HFFc6 (cell line): ENCODE measurements at places on chromosomes 6 and 20. TPM values are rescaled to one million over a fixed set of nuclear protein-coding genes. Genes with fewer than 3 reads are reported as not detected.

DNA sequence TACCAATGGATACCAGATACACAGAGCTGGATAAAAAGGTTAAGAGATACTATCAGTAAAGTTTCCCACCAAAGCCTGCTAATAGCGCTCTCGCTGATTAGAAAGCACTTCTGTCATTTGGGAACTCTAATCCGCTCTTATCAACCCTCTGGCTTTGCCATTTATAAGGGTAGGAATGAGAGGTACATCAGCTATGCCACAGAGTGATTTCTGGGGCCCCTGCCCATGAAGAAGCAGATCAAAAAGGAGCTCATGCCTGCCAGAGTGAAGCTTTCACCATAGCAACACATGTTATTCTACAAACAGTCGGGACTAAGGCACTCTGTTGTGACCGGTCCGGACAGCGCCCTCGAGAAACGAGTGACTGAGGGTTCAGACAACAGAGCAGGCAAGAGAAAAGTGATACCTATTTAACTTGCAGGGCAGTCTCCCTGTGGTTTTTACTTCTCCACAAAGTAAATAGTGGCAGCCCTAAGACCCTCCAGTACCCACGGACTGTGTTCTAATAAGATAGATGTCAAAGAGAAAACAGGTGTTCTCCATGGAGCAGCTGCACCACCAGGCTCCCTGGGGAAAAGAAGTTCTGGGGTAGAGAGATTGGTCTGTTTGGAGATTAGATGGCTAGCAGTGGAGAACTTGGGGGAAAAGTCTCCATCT, 5.6 kb downstream of the TRAM2 start:
- no peak for DNase-seq

DNA sequence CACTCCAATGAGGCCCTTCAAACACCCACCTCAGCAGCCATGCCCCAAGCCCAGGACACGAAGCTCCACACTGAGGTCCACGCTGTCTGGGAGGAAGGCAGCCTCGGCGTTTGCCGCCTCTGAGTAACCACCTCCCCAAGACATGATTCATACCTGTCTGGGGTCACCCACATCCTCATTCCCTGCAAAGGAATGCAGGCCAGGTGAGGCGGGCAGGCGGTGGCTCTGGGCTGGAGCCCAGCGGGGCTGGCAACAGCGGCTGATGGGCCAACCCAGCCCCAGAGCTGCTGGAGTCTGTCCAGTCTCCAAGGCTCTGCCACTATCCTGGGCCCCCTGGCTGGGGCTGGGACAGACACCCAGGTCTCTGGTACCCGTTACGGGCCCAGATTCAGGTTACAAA, 14.8 kb downstream of the PMEPA1 start:
- no peak for DNase-seq

- no peak for DNase-seq
Observed at GRCh38 chr6:10847684-10848083, 9.3 kb upstream of the MAK start.

The SRSF12 gene
- not detected in 3 replicates for total RNA-seq
